ENCODE measurements at places on chromosomes 7 and 10.

- H3K4me1 ChIP-seq, result peaks cover 6% of the 10 kb centered on the region
- peak within 1 kb of the TSS; percentile 98 for H3K27ac ChIP-seq
- peak; percentile 89 for DNase-seq
- H3K36me3 ChIP-seq, result no peaks in the 10 kb centered on the region
- H3K27me3 ChIP-seq, result no peaks in the 10 kb centered on the region
- H3K4me3 ChIP-seq, result peak within 1 kb of the TSS; percentile 69
Observed at GRCh38 chr10:32445740-32446535, at the start of gene CCDC7. TSS of gene CCDC7 (plus strand) at chr10:32446140. CDS start at chr10:32451643, 5,503 bp downstream.

DNA sequence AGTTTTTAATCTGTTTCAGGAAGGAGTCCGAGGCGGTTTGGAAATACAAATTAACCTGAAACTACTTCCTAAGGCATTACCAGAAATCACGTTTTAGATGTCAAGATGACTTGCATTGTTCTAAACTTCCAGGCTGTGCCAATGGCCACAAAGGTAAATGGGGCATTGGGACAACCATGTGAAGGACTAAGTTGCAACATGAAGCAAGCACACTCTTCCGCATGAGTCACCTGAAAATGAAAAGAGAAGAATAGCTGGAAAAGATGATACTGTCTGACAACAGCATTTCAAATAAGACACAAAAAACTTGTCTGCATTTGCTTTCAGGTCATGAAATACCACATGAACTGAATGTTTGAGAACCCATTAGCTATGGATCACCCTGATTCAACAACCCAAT is 262.1 kb downstream of the AHR start:
- no peak overlapping the region for H3K4me3 ChIP-seq
- DNase-seq, result no peak
- H3K27me3 ChIP-seq, result no peaks in the 10 kb centered on the region
- H3K27ac ChIP-seq, result no peak overlapping the region
- no peaks in the 10 kb centered on the region for H3K36me3 ChIP-seq
- H3K4me1 ChIP-seq, result peaks cover 16% of the 10 kb centered on the region

GRCh38 chr7:112874909-112875308 is 84.7 kb upstream of the TMEM168 start:
- no peaks in the 10 kb centered on the region for H3K4me1 ChIP-seq
- no peak overlapping the region for H3K27ac ChIP-seq
- no peak overlapping the region for H3K4me3 ChIP-seq
- DNase-seq, result no peak
- H3K36me3 ChIP-seq, result no peaks in the 10 kb centered on the region

DNA sequence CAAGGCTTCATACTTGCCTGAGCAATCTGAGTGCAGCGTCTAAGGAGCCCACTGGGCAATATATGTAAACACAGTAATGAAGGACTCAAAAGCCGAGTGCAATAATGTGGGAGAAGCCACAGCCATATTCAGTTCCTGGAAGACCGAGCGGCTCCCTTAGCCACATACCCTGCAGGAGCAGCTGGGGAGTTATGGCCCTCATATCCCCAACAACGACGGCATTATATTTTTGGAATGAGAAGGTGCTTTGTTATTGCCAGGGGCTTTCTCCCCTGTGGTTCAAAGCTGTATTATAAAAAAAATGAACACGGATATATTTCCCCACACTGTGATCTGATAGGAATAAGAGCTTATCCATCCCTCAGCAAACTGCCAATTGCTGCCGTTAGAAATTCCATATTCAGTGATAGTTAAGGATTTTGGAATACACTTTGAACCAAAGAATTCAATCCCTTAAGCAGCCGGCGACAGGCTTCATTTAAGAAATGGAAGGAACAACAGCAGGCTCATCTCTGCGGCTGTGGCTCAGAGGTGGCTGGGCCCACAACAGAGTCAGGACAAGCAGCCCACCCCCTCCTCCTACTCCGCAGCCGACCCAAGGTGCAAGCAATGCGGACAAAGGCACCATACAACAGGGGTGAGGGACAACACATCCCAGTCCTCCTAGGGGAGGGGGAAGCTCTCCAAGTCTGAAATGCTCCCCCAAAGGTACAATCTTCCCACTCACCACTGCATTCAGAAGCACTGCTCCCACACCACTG is 77.2 kb downstream of the TNS3 start:
- H3K4me3 ChIP-seq, result no peak overlapping the region
- no peaks in the 10 kb centered on the region for H3K36me3 ChIP-seq
- no peaks in the 10 kb centered on the region for H3K27me3 ChIP-seq
- H3K27ac ChIP-seq, result peak overlapping the region; percentile 43

GRCh38 chr7:13800694-13801448 is 188.6 kb downstream of the ETV1 start:
- no peaks in the 10 kb centered on the region for H3K4me1 ChIP-seq
- H3K36me3 ChIP-seq, result no peaks in the 10 kb centered on the region
- H3K4me3 ChIP-seq, result no peak overlapping the region
- no peaks in the 10 kb centered on the region for H3K27me3 ChIP-seq

GRCh38 chr7:64628721-64629120 is 37.2 kb upstream of the ZNF107 start:
- no peak overlapping the region for H3K27ac ChIP-seq
- no peaks in the 10 kb centered on the region for H3K36me3 ChIP-seq
- no peak overlapping the region for H3K4me3 ChIP-seq
- H3K4me1 ChIP-seq, result no peaks in the 10 kb centered on the region

GRCh38 chr10:16804123-16804522 is 13.1 kb downstream of the RSU1 start:
- DNase-seq, result no peak
- peaks cover 14% of the 10 kb centered on the region for H3K4me1 ChIP-seq
- no peaks in the 10 kb centered on the region for H3K36me3 ChIP-seq
- no peak overlapping the region for H3K4me3 ChIP-seq
- H3K27ac ChIP-seq, result no peak overlapping the region
- no peaks in the 10 kb centered on the region for H3K27me3 ChIP-seq
